ENCODE measurements at places on chromosomes 5 and 9.
A peak's percentile ranks its signal among the peaks of the same experiment; 100 is the strongest.

GRCh38 chr5:128674837-128675446 is 136.9 kb upstream of the FBN2 start:
- DNase-seq: no peak

- DNase-seq: no peak
These were observed 19.7 kb downstream of the FNBP1 start for GRCh38 chr9:130023144-130023787.

DNA sequence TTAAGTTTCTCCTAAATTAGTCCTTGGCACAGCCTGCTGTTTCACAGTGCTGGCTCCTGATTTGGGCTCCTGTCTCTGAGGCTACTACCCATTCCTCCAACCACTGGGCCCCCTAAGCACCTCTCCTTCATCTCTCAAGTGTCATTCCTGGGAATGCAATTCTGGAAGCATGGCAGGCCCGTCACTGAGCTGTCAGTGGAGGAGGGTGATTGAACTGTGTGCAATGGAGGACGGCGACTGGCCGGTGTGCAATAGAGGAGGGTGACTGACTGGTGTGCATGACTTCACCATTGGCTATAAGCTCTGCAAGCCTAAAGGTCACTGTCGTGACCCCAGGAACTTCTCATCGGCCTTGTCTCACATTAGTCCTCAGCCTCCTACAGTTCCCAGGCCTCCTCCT is 12.4 kb upstream of the IL17B start:
- no peak for DNase-seq

GRCh38 chr9:16120231-16120641 is 567.4 kb downstream of the CCDC171 start:
- no peak for DNase-seq

DNA sequence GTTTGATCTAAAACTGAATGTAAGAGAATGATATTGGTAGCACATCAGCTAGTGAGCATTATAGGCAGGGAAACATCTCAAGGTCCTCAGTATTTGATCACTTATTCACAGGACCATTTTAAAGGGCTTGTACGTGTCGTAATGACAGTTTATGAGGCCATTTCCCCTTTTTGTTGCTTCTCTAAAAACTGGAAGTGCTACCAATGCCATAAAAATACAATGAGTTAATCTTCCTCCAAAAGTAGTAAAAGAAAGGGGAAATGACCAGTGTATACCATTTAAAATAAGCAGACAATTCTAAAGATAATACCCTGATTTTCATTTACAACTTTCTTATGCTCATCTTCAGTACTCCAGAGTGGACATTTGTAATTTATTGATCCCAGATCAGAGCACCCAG is 285.8 kb upstream of the PCSK5 start:
- DNase-seq: no peak

DNA sequence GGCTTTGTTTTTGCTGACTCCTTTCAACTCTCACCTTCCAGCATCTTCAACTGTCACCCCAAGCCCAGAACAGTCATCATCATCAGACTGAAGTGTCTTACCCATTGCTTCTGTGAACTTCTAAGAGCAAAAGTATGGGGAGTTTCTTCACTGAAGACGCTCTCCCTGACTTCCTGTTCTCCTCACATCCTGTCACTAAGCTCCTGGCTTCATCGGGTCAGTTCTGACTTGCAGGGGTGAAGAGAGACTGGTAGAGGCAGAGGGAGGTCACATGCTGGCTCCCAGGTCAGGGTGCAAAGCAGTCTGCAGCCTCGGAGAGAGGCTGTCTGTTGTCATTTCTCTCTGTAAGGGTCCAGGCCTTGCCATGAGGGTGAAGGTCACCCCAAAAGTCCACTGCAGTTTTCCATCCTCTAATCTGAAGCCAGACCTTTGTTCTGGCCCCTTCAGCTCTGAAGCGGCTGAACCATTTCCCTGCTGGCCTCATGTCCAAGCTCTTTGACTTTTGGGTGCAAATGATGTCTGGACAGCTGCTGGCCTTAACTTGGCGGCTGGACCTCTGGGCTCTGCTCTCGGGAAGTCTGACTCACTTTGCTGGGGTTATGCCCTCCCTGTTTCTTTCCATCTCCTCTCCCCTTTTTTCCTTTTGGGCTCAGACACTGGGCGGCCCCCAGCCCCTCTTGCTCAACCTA is 305.0 kb downstream of the RAB3C start:
- DNase-seq: no peak

- DNase-seq: no peak
These were observed 372.8 kb downstream of the PLK2 start for GRCh38 chr5:58087123-58087522.

DNA sequence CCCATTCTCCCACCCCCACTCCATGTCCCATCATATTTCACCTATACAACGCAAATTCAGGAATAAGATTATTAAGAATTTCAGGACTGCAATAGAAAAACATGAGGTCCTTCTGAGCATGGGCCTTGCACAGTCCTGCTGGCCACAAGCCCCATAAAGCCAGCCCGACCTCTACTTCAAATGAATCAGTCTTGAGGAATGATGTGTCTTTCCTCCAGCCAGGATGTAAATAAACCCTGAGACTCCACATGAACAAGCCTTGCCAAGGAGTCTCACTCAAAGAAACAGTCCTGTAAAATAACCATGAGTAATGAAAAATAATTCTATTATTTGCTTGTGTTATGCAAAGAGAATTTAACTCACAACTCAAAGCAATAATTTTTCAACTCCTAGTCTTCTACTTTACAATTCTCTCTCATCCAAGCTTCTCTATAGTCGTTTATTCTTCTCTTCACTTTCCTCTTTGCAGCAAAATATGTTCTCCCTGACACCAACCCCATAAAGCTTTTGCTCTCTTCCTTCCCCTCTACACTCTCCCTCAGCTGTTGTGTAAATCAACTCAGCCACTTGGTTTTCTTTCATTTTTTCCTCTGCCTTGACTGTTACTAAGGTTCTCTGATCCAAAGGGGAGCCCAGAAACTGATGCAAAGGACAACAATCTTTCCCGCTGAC is 140.1 kb upstream of the MOCS2 start:
- DNase-seq: no peak

- DNase-seq: no peak
These were observed 309.4 kb downstream of the DIRAS2 start for GRCh38 chr9:90333226-90333625.

GRCh38 chr9:32251539-32251938 is 132.9 kb upstream of the ACO1 start:
- DNase-seq: peak; percentile 2

GRCh38 chr5:133754575-133755169 is 142.3 kb upstream of the FSTL4 start:
- no peak for DNase-seq

DNA sequence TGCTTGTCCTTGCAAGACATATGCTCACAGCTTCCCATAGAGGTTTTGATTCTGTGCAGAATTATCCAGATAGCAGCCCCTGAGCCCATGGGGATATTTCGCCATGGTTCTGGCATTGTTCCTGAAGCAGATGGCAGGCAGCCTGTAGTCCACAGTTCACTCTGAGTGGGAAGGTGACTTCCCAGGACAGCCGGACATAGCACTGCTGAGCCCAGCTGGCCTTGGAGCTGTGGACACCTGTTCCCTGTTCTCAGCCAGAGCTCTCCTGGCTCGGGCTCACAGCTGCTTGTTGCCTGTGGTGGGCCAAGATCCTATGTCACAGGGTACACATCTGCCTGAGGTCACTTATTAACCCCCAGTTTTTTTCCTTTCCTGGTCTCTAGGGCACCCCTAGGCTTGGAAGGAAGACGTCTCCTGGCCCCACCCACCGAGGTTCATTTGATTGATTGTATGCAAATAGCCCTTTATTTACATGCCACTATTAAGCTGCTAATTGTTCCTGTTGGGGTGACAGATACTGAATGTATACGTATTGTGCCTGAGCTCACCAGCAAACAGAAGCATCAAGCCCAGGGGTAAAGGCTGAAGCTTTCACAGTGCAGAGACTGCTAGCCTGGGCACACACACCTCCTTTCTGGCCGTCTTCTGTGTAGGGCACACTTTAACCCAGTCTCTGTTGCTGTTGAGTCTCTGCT is 96.6 kb upstream of the DMRT1 start:
- no peak for DNase-seq

GRCh38 chr5:124599028-124599973 is 147.1 kb downstream of the ZNF608 start:
- DNase-seq: no peak

- no peak for DNase-seq
These were observed 52.3 kb downstream of the ARHGEF28 start for GRCh38 chr5:73678322-73678740.

DNA sequence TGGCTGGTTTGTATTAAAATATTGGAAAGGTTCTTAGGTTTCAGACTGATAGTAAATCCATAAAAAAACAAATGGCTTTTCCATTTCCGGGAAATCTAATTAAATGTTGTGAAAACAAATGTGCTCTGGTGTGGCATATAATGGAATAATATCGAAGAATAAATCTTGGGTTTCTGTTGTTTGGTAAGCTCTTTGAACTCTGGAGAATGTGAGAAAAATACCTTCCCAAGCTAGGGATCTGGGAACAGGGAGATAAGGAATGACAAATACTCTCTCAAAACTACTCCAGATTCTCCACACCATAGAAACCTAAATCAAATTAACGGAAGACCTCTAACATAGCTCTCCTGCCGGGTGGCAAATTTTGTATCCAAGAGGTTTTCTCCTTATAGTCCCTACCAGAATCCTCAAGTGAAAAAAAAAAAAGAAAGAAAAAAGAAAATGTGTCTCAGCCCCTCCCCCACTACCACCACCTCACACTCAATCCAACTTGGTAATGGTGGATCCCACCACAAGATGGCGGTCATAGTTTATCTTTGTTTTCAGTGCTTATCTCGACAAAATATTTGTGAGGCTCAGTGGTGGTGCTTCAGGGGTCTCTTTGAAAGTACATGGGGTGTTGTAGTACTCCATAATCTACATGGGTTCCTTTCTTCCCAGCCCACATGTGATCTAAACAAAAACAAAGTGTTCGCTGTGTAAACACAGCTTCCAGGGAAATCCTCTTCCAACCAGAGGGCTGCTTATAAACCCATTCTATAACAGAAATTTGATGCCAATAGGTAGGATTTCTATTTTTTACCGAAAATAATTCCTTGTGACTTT is 54.5 kb upstream of the FST start:
- DNase-seq: no peak

DNA sequence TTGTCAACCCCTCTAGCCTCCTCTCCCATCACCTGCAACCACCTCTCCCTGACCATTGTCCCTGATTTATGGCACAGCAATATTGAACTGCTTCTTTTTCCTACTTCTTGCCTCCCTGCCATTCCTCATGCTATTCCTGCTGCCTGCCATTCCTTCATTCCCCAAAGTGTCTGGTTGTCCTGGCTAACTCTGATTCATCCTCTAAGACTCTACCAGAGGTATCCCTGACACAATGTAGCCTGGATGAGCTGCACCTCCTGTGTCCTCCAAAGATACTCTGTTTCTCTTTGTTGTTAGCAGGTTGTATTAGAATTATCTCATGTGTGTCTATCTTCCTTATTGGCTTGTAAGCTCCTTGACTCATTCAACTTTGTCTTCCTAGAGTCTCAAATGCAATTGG is 53.5 kb upstream of the PTPN3 start:
- no peak for DNase-seq

DNA sequence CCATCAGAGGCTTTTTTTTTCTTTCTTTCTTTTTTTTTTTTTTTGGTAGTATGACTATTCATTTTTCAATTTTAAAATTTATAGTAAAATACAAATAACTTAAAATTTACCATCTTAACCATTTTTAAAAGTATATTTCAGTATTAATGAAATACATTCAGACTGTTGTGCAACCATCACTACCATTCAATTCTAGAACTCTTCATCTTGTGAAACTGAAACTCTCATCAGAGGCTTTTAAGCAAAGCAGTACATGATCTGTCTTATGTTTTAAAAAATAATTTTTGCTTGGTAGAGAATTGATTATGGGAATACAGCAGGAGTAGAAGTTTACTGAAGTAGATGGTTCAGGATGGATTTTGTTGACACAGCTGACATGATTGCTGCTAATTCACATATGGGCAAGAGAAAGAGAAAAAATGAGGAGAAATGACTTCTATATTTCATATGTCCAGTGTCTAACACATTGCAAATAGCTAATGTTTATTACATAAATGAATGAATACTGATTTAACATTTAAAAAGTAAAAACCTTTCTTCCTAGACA is 13.4 kb downstream of the ELOVL7 start:
- no peak for DNase-seq

GRCh38 chr5:518721-519120 is 5.5 kb downstream of the SLC9A3 start:
- DNase-seq: no peak

GRCh38 chr5:27083449-27084415 is 45.3 kb upstream of the CDH9 start:
- no peak for DNase-seq

GRCh38 chr9:110619831-110620230 is 40.3 kb upstream of the SVEP1 start:
- no peak for DNase-seq

- no peak for DNase-seq
These were observed 19.0 kb upstream of the N4BP3 start for GRCh38 chr5:178094345-178094744.

DNA sequence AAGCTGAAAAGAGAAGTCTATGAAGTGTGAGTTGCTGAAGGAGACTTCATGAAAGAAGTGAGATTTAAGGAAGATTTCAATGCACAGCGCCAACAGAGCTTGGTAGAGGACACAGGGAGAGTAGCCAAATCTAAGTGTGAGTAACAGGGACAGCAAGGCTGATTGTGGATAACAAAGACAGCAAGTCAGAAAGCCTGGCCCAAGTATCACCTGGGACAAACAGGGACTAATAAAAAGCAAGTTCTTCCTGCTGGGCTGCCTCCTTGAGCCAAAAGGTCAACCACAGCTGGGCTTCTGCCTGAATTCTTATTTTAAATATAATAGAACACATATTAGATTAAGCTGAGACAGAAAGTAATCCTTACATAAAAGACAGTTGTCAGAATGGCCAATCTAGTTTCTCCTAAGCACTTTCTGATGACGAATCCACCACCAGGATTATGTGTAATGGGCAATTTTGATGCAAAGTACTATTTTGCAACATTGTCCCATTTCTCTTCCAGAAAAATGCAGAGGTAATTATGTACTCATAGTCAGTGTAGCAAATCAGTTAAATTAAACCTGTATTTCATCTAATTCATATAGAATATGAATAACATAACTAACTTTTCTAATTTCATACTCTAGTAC is 73.8 kb downstream of the MAPKAP1 start:
- DNase-seq: no peak

- no peak for DNase-seq
These were observed 15.7 kb downstream of the MTRR start for GRCh38 chr5:7884491-7885267.

DNA sequence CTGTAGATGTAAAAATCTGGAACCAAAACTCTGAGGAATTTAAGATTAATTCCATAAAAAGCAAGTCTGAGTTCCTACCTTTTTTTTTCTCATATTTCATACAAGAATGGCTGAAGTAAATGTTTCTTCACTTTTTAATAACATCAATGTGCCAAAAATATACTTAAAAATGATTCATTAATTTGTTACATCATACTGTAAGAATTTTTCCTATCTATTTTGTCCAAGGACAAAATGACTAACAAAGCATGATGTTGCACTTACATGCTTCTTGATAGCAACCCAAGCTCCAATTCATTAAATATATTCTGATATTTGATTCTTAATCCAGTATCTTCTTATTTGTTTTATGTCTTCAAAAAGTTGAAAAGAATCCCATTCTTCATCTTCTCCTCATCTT is 988.3 kb downstream of the TLE1 start:
- DNase-seq: no peak

GRCh38 chr9:129720865-129721545 is 31.8 kb downstream of the PTGES start:
- DNase-seq: no peak

Data from activated naive CD8-positive, alpha-beta T cell treated with anti-CD3 and anti-CD28 coated beads, Interleukin-2, amount 50 U/mL, for 16 hours (primary cell).